Erythroblast (primary cell): ENCODE measurements at places on chromosomes 12 and 14.

- DNase-seq: no peak
Measured at GRCh38 chr14:55911776-55912175, 206.4 kb upstream of the PELI2 start.

GRCh38 chr12:9758119-9758518 is 2.6 kb downstream of the CD69 start:
- DNase-seq: no peak

DNA sequence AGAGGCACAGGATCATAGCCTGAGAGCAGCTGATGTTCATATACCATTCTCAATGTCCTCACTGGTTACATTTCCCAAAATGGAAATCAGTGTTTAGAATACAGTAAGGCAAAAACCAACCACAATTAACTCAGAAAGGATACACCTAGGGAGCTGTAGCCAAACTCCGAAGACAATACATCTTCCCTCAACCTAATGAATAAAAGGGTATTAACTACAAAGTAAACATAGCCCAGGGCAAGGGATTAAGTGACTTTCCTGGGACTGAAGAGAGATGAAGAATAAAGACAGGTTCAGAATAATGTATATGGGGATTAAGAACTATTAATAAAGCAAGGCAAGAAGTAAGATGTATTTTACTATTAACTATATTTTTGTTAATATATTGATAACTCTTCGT is 79.5 kb downstream of the RPS29 start:
- DNase-seq: no peak

- DNase-seq: peak; percentile 28
Measured at GRCh38 chr14:52314595-52315354, 663 bp downstream of the PTGER2 start.

- DNase-seq: no peak
Measured at GRCh38 chr14:104009297-104009696, 67.0 kb upstream of the RD3L start.

- no peak for DNase-seq
Measured at GRCh38 chr14:92922155-92922735, 705 bp upstream of the CHGA start.

- peak; percentile 24 for DNase-seq
Measured at GRCh38 chr14:60093606-60094005, 1.9 kb downstream of the PCNX4 start.

GRCh38 chr12:123731596-123731995 is 19.4 kb downstream of the ATP6V0A2 start:
- DNase-seq: no peak

DNA sequence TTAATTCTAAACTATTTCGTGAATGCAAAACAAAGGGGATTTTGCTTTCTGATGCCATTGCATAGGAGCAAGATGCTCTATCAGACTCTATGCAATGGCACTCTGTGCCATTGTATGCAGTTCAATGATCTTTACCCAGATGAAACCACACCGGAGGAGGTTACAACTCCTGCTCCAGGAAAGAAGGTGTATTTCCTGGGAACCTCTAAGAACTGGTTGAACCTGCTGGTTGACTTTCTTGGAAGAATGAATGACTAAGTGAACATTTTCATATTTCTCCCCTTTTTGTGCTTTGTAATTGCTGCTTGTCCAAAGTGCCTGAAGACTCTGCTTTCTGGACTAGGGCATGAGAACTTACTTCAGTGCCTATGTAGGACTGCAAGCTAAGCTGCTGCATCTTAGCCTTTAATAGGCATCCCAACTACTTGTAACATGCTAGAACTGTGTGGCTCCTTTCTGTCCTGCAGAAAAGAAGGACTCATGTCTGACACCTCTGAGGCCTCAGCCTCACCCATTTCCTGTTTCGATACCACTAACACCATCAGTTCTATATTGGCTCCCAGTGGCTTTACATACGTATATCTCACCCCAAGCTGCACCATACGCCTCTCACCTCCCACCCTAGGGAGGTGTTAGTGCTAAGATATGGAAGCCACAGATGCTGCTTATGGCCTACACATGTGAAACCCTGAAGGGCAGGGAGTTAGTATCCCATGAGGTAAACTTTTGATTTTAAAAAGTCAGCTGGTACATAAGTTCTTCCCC is 193.5 kb upstream of the CNOT2 start:
- DNase-seq: peak; percentile 11
